ENCODE measurements at places on chromosomes 16 and 17.
A peak's percentile ranks its signal among the peaks of the same experiment; 100 is the strongest.

DNA sequence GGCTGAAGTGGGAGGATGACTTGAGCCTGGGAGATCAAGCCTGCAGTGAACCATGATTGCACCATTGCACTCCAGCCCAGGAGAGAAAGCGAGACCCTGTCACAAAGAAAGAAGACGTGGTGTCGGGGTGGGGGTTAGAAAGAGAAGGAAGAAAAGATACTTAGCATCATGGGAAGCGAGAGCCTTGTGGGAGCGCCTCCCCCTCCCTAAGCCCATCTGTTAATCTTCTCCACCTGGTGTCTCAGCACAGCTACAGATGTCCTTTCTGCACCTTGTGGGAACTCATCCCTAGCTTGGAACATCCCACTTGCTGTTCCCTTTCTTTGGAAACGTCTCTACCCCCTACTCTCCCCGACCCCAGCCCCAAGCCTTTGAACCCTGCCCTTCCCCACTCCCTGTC, 6.0 kb downstream of the ZNF688 start:
- no peak for DNase-seq

DNA sequence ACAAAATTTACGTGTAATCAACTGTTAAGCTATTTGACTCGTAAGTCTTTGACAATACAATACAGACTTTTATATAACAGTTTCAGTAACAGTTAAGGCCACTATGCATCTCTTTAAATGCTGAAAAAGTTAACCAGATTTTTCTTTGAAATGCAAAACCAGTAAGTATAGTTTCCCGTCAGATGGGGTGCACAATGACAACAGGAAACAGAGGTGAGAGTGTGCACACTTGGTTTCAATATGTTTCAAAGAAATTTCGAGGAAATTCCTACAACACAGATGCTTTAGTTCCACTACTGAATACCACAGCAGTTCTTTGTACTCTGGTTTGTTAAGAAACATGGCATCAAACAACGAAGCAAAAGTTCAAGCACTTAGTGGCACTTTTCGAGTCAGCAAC, 48.4 kb downstream of the RNF157 start:
- DNase-seq = no peak

GRCh38 chr17:65005858-65006257, 50.7 kb downstream of the GNA13 start:
- DNase-seq = no peak

DNA sequence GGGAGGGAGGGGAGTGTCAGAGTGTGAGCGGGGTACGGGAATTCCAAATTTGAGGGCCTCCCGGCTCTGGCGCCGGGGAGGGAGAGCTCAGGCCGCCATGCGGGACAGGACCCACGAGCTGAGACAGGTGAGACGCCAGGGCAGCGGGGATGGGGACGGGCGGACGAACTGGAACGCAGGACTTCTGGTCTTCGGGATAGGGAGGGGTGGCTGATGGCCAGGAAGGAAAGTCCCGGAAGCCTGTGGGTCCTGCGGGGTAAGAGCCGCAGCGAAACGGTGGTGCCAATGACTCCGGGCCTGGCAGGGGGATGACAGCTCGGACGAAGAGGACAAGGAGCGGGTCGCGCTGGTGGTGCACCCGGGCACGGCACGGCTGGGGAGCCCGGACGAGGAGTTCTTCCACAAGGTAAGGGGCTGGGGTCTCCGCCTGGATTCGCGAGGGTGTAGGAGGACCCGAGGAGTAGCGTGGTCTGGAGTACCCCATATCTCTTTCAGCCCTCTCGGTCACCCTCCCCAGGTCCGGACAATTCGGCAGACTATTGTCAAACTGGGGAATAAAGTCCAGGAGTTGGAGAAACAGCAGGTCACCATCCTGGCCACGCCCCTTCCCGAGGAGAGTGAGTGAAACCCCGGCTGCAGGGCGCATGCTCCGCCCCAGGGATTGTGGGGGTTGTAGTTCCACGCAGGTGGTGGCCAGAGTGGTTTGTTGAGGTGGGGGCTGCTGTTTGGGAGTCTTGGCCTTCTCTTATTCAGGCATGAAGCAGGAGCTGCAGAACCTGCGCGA, 543 bp downstream of the STX4 start:
- DNase-seq = peak; percentile 77

DNA sequence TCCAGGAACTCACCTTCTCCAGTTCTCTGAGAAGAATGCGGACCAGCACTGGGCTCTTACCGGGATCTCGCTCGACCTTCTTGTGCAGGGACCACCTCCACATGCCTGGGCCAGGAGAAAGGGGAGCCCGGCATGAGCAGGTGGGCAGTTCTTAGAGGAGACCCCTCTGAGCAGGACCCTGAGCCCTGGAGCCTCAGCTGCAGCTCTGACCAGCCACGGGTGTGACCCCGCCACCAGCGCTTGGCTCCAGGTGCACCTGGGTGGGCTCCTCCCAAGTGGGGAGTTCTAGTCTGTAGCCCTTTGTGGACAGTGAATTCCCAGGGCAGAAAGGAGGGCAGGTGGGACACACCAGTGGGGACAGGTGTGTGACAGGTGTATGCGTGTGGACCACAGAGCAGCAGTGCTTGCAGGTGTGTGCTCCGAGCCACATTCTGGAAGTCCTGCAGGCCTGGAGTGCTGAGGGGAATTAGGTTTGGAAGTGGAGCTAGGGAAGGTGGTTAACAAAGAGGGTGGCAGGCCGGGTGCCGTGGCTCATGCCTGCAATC, 28.9 kb downstream of the PIK3R6 start:
- no peak for DNase-seq

- DNase-seq = no peak
Observed at GRCh38 chr16:81715358-81716196, 63.5 kb upstream of the PLCG2 start.

- no peak for DNase-seq
Observed at GRCh38 chr17:72719206-72719577, 373.3 kb downstream of the SLC39A11 start.

- no peak for DNase-seq
Observed at GRCh38 chr16:87607223-87607622, 4.9 kb downstream of the JPH3 start.
